NCI-H774 (cell line): ENCODE measurements at places on chromosomes 11 and 22.

DNA sequence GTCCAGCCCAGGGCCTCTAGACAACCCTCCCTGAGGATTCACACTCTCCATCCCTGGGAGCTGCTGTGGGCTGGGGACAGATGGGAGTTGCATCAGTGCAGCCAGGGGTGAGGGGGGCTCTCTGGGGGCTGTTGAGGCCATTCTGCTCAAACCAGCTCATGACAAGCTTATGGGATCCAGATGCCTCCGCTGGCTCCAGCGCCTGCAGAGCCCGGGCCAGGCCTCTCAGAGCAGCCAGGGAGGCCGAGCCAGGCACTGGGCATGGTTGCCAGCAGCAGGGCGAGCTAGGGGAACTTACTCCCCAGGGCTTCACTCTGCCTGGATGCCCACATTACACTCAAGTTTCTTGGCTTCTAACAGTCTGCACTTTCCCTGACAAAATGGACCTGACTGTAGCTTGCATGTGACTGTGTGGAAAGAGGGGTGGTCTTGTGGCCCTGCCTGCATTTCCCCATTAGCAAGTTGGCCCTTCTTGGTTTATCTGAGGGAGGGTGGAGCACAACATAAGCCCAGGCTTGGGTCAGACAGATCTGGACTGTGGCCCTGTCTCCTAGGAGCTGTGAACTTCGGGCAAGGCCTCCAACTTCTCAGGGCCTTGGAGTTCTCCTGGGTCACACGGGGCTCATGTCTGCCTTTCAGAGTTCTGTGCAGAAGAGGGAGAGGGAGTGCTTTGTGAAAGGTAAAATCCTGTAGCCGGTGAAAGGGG, 34.5 kb upstream of the CYB5R3 start:
- no peak for DNase-seq

GRCh38 chr11:79413268-79413667, 27.6 kb downstream of the TENM4 start:
- no peak for DNase-seq

DNA sequence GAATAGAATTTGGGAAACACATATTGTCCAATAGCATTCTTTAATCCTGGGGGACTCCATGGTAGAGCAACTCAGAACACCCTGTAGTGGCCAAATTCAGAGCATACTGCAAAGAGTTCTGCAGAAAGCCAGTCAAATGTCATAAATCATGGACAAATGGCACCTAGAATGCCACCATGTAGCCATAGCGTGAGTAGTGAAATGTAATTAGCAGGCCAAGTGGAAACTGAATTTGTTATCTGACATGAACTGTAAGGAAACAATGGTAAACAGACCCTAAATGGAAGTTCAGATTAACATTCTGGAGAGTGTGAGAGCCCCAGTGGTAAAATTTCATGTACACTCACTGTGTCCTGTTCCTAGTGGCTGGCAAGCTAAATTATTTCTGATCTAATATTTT, 7.0 kb upstream of the PRSS23 start:
- DNase-seq = no peak

DNA sequence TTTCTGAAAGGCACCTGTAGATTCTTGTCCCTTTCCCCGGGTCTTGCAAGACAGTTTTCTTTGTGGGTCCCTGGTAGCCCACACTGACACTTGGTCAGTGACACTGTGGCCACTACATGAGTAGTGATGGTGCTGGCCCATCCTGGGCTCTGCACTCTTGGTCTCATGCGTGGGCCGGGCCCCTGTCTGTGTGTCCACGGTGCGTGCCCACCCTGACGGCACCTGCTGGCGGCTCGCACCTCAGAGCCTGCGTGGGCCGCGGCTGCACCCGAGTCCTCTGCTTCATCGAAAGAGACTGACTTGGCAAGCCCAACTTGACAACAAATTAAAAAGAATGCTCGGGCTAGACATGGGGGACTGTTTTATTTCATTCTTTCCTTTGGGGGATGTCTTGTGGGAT, 37.5 kb downstream of the ADAMTS15 start:
- no peak for DNase-seq

DNA sequence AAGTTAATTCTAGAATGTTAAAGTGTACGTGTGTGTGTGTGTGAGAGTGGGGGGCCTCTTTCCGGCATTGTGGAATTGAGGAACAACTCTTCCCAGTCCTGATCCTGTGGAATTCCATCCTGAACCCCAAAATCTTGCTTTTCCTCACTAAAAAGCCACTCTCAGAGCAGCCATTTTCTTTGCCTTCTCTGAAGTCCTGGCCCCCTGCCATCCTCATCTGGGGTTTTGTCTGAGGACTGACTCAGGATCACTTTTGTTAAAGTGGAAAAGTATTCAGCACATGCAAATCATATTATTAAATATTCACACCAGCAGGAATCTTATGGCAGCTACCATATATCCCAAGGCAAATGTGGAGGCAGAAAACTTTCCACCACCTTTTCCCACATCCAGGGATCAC, 3.8 kb downstream of the SCN4B start:
- no peak for DNase-seq

- DNase-seq = no peak
These were observed 15.8 kb downstream of the C11orf71 start for GRCh38 chr11:114384487-114384886.

- no peak for DNase-seq
These were observed 30.9 kb upstream of the LRRC32 start for GRCh38 chr11:76701294-76702040.

DNA sequence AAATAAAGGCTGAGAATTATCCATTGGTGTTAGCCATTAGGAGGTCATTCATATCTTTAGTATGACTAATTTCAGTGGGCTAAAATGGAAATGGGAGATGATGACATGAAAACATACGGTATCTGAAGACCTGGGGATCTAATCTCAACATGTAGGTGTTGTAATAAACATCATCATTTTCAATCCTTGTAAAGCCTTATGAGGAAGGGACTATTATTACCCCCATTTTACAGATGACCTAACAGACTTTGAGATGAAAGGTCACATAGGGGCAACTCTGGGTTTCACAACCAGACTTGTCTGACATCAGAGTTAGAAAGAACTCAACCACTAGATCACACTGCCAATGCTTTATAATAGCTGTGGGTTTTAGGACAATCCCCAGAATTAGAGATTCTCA, 34.8 kb upstream of the TMEM135 start:
- DNase-seq = no peak

DNA sequence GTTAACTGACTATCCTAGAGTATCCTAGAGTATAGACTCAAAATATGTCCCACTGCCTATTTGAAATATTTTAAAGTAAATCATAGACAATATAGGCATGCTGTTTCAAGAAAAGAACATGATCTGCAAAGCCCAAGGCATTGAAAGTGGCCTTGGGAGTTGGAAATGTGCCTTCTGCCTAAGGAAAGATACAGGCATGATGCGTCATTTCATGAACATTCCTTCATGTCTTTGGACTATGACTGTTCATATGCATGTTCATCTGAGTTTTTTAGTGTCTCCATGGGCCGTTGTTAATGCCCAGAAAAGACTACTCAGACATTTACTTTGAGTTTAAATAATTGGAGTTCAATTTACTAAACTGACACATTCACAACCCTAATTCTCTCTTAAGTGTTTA, 69.7 kb upstream of the PRDM11 start:
- DNase-seq = no peak

DNA sequence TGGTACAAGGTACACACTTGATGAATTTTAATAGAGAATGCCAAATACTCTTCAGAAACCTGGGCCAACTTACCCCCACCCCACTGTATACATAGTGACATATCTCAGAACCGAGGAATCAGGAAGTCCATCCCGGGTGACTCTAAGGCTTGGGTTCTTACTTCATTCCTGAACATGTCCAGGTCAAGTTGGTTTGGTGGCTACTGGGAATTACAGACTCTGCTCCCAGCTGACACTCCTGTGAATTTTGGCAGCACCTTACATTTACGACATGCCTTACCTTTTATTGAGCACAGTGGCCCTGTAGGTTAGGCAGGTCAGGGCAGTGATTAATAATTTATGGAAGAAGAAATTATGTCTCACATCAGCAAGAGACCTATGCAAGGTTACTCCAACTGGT, 70.1 kb upstream of the LDLRAD3 start:
- no peak for DNase-seq

DNA sequence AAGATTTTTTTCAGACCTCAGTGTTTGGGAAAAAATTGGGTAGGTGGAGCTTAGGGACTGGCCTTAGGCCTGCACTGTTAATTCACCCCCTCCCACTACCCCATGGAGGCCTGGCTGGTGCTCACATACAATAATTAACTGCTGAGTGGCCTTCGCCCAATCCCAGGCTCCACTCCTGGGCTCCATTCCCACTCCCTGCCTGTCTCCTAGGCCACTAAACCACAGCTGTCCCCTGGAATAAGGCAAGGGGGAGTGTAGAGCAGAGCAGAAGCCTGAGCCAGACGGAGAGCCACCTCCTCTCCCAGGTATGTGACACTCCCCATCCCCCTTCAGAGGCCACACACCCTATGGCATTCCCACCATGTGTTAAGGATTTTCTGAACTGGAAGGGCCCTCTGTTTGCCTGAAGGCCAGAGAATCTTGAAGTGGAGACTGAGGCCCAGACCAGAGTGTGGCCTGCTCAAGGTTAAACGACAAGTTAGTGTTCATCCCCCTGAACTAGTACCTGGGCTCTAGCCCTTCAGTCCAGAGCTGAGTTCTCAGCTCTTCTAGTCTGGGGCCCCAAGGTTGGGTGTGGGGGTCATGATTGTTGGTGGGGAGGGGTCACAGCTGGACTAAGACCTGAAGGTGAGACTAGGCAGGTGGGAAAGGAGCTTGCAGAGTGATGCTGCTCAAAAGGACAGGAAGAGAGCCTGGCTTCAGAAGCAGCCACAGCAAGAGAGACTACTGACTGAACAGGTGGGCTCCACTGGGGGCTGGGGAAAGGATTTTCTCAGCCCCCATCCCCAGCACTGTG, 2.3 kb upstream of the FOLR1 start:
- DNase-seq = peak; percentile 34

- no peak for DNase-seq
These were observed 130.1 kb upstream of the SYN3 start for GRCh38 chr22:33188326-33188725.

DNA sequence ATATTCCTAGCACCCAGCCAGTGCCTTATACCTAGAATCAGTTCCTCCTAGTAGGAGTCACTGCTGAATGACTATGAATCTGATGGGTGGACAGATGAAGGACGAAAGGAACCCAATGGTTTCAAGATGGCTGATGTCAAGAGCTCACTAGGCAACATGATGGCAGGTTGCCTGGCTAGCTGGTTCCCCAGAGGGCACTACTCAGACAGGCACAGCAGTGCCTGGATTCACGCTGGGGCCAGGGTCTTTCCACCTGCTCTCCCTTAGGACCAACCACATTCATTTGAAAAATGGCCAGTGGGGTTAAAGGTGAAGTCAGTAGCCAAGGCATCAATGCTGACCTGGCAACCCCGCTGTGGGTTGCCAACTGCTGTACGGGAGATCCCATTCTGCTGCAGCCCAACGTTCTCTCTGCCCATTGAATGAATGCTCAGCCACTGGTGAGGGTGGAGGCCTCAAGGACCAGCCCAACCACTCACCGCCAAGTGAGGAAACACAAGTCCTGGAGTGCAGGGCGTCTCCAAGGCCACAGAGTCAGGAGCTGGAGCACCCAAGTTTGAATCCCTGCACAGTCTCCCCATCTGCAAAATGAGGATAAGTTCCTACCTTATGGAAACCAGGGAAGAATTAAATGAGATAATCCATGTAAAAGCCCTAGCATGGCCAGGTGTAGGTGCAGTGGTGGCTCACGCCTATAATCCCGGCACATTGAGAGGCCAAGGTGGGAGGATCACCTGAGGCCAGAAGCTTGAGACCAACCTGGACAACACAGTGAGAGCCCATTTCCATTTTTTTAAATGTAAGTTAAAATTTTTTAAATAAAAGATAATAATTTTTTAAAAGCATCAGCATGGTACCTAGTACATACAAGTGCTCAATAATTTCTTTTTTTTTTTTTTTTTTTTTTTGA, 12.4 kb downstream of the MYH9 start:
- DNase-seq = no peak

- DNase-seq = no peak
These were observed 38.6 kb upstream of the ZBED5 start for GRCh38 chr11:10896493-10896892.

DNA sequence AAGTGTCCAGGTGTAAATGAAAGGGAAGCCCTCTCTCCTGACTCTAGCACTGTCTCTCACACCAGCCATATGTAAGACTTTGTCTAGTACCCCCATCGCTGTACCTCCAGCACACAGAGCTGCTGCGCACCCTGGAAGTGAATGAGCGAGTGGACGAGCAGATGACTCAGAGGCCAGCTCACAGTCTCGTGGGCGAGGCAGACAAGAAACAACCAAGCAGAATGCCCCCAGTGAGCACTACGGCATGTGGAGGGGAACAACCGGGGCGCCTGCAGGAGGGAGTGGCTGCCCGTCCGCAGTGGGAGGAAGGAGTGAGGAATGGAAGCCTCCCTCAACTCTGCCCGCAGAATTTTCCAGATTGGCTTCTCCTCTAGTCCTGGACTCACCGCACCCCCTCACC, 46.4 kb downstream of the MCM5 start:
- no peak for DNase-seq

DNA sequence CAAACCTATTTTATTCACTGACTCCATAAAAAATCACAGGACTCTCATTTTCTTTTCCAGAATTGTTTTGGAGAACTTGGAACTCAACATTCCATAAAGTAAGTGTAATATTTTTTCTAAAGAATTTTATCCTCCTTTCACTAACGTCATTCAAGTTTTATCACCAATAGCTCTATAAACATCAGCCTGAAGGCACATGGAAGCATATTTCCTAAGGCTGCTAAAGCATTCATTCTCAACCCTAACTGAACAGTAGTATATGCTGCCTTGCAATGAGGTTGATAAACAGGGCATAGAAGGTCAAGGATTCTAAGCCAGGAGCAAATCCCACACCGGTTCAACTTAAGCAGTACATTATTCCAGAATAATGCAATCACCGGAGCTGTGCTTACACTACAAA, 273.9 kb downstream of the RAB38 start:
- no peak for DNase-seq

DNA sequence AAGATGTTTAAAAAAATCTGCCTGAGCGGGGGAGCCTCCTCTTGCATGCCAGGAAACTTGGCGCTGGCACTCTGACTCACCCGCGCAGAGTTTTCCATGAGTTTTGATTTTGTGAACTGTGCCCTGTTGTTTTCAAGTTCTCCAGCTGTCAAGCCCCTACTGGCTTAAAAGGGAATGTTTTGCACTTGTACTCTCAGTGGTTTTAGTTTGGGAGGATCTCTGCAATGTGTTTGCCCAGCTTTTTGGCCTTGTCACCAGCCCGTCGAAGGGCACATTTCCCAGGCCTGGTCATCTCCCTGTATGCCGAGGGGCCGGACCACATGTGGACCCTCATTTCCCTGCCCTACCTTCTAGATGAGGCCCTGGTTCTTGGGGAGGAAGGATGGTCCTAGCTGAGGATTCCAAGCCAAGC, 12.2 kb downstream of the MRGPRF start:
- DNase-seq = no peak

DNA sequence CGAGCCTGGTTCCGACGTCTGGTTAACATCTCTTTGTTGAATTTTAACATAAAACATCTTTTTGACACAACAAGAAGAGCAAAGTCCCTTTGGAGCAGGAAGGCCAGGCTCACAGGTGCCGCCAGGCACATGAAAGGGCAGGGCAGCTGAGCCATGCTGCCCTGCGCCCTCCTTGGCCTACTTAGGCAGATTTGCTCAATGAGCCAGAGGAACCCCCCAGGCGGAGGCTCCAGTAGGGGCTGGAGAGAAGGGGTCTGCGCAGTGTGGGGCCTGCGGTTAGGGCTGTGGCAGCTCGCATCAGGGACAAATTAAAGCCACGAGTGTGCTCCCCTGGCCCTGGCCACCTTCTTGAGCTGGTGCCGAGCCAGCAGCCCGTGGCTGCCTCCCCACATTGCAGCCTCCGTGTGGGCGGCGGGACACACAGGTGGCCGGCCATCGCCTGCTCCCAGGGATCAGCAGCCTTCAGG, 9.9 kb upstream of the SLC22A12 start:
- no peak for DNase-seq
